ENCODE measurements at places on chromosomes 12 and 14.

- no peak for DNase-seq
These were observed 151.5 kb downstream of the PLXNC1 start for GRCh38 chr12:94299846-94300245.

- peak; percentile 97 for DNase-seq
These were observed 1.2 kb upstream of the BMAL2 start for GRCh38 chr12:27331291-27331926.

GRCh38 chr14:20609215-20610001, 18.2 kb upstream of the RNASE12 start:
- DNase-seq, result peak; percentile 88

- DNase-seq, result no peak
These were observed 23.9 kb downstream of the STX2 start for GRCh38 chr12:130815028-130815741.

- no peak for DNase-seq
These were observed 5.6 kb downstream of the NFYB start for GRCh38 chr12:104132351-104132956.

GRCh38 chr14:38309522-38310277, 53.8 kb upstream of the CLEC14A start:
- no peak for DNase-seq

GRCh38 chr12:73465106-73465505, 1072.5 kb upstream of the ATXN7L3B start:
- no peak for DNase-seq

DNA sequence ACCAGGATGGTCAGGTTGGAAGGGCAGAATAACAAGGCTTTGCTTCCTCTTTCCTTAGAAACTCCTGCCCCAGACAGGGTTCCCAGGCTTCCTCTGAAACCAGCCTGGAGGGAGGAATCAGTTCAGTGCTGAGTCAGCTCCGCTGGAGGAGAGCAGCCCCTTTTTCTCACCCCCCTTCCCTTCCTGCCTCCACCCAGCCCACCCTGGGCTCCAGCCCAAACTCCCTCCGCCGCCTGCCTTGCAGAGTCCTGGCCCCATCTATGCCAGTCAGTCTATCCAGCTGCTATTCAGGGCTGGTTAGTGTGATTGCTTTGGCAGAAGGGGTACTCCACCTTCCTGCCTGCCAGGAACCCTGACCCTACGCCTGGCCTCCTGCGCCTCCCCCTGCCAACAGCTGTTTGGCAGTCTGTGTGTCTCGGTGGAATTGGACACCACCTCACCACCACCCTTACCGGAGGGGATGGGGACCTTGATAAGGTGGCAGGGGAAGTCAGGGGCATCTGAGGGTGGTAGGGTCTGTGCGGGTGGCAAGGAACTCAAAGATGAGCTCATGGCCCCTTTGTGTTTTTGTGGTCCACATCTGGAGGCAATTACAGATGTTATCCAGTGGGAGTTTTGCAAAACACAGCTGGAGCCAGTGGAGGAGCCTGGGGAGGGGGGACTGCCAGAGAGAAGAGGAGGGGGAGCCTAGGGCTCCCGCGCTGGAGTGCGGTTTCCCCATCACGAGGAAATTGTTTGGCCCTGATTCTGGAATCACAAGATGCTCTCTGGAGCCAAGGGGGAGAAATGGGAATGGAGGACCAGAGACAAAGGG, 12.2 kb downstream of the MMP14 start:
- DNase-seq, result peak; percentile 93

DNA sequence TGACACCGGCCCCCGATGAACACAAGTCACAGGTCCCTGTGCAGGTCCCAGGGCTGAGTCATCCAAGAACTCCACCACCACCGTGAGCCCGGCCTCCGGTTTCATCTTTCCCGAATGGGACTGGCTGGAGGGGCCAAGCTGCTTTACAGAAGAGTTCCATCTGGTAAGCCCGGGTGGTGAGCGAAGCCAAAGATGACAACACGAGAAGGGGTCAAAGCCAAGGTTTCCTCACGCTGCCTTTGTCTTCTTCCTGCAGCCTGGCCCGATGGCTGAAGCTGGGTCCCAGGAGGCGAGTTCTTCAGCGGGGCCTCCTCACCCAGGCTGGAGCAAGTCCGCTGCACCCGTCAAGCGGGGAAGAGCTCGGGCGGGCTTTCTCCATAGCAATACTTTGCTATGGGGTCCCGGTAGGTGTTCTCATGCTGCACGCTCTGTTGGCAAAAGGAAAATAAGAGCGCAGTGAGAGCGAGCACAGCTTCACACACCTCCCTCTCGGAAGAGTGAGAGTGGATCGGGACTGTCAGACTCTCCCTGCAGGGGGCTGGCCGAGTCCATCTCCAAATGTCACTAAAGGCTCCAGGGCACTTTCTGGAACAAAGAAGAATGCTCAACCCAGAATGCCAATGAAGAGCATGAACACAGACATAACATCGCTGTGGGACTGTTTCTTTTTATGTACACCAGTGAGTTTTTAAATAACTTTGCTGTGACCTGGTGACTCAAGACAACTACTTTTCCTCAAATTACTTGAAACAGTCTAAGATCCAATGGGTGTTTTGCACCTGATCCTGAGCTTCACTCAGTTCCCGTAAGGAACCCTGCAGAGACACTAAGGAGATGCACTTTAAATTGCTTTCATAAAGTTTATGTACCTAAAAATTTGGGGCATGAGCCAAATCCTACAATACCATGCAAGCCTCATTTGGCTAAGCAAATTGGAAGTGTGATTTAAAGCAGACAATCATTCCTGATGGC, 20.1 kb downstream of the SPRING1 start:
- no peak for DNase-seq

DNA sequence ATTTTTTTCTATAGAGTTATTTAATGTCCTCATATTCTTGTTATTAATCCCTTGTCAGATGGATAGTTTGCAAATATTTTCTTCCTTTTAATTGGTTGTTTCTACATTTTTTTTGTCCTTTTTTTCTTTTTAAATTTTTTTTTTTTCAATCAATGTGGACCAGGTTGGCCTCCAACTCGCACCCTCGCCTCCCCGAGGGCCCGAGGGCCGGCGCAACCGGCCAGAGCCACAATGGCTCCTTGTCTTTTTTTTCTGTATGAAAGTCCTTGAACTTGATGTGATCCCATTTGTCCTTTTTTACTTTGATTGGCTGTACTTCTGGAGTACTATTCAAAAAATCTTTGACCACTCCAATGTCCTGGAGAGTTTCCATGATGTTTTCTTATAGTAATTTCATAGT, 17.7 kb upstream of the SLCO1B1 start:
- no peak for DNase-seq

GRCh38 chr12:94614288-94614721, 36.1 kb downstream of the TMCC3 start:
- no peak for DNase-seq
